NCI-H1417 (cell line): ENCODE measurements at places on chromosomes 5 and 9.

- no peak for DNase-seq
These were observed 25.2 kb upstream of the CNOT6 start for GRCh38 chr5:180468732-180469585.

DNA sequence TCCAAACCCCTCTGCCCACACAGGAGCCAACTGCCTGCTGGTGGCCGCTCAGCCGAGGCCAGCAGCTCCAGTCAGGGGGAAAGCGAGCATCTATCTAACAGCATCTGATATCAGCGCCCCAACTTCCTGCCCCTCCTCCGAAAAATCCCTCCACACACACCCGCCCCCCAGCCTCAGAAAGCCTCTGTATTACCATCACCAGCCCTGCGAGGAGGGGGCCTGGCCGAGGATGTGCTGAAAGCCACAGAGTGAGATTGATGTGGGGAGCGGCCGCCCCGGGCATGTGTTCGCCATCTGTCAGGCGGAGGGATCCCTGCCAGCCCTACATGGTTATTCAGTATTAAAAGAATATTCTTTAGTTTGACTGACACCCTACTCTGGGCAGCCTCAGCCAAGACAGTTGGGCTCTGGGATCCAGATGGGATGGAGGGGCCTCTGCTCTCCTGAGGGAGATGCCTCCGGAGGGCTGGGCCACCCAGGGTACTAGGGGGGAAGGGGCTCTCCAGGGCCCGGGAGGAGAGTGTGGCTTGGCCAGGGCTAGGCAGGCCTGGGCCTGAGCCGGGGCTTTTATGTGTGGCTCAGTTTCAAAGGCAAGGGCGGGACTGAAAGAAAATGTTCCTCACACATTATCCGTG lies 98.0 kb downstream of the HSD17B3 start:
- DNase-seq: no peak

GRCh38 chr5:139445325-139446170 lies 6.2 kb upstream of the DNAJC18 start:
- DNase-seq: no peak

DNA sequence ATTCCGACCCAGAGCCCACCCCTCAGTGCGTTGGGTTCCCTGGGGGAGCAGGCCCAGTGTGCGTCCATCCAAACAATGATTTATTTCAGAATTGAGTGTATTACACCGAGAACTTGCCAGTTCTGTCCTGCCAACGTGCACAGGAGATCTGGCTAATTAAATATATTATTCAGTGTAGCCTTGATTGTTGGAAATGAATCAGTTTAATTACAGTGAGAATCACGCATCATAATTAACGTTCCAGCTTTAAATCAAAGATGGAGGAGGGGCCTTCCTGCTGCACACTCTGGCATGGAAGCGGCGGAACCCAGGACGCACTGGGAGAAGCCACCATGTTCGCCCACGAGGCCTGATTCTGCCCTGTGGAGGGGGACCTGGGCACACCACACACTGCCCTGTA lies 30.7 kb upstream of the TMEM250 start:
- DNase-seq: no peak

DNA sequence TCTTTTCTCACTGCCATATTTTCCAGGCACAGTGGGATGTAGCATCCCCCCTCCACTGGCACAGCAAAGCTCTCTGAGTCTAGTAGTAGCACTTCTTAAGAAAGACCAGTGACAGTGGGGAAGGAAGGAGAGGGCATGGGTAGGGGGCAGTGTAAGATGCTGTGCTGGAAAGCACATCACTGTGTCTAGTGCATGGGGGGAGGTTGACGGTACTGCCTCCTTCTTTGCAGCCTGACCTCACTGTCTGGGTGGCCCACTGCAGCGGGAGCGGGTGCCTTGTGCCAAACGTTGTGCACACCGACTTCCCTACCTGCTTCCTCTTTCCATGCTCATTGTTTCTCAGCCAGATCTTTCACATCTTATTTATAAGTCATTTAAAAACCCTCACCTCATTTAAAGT lies 91.8 kb downstream of the PDE8B start:
- no peak for DNase-seq

- no peak for DNase-seq
These were observed 86.8 kb downstream of the MAPKAP1 start for GRCh38 chr9:125620216-125620615.

DNA sequence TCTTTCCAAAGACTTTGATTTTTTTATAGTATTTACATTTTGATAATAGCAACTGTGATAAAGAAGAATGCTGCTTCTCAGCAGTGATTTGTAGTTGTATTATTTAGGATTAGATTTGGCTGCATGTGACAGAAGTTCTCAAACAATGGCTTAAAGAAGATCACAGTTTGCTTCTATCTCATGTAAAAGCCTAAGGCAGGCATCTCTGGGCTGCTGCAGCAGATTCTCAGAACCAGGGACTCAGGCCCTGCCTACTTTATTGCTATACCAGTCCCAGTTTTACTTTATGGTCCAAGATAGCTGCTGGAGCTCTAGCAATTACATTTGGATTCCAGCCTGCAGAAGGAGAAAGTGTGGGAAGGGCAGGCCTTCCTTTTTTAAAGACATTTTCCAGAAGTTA lies 8.8 kb upstream of the SNX2 start:
- no peak for DNase-seq

DNA sequence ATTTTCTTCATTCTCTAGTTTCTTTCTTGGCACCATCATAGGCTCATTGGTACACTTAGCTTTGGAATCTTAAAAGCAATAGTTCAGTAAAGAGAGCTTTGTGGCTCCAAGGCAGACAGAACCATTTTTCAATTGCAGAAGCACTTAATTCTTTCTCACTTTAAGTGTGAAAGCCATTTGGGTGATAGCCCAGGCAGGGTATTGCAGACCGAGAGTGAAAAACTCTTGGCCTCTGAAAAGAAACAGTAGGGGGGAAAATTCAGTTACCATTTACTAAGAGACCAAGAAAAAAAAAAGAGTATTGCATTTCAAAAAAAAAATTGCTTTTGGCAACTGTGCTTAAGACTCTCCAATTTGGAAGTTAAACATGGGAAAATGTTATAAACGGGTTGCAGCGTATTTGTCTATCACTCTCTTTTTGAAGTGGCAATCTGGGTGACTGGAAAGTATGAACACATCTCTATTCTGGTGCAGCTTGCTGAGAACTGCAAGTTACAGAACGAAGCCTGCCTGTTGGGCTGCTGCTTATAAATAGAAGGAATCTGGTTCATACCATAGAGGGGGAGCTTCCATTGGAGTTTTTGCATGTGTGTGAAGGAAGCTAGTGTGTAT lies 170.5 kb downstream of the TLE4 start:
- DNase-seq: no peak

GRCh38 chr5:51398875-51399642 lies 15.8 kb downstream of the ISL1 start:
- DNase-seq: no peak

DNA sequence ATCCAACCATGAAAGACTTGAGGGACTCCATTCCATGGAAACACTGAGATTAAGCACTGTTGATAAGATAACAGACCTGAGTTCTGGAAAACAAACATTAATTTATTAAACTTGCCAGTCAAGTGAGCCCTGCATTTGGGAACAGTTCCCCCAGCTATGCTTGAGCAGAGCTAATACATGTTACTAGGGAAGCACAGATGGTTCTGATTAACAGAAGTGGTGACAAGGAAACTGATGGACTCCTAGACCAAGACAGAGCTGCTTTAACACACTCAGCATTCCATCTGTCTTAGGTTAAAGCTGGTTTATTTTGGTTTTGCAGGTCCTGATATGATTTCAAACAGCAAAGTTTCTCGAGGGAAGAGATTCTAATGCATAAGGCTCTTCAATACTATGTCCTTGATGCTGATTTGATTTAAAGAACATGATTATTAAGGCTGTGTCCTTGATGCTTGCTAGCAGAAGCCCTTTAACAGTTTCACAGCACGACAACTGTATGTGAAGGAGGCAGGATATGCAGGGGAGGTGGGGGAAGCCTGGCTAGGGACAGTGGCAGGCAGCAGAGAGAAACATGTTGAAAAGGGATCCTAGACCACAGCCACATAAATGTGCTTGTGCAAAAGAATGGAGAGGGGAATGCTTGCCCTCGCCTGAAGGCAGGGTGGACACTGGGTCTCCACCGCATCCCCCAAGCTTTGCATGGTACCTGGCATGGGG lies 66.2 kb downstream of the ACTBL2 start:
- no peak for DNase-seq

DNA sequence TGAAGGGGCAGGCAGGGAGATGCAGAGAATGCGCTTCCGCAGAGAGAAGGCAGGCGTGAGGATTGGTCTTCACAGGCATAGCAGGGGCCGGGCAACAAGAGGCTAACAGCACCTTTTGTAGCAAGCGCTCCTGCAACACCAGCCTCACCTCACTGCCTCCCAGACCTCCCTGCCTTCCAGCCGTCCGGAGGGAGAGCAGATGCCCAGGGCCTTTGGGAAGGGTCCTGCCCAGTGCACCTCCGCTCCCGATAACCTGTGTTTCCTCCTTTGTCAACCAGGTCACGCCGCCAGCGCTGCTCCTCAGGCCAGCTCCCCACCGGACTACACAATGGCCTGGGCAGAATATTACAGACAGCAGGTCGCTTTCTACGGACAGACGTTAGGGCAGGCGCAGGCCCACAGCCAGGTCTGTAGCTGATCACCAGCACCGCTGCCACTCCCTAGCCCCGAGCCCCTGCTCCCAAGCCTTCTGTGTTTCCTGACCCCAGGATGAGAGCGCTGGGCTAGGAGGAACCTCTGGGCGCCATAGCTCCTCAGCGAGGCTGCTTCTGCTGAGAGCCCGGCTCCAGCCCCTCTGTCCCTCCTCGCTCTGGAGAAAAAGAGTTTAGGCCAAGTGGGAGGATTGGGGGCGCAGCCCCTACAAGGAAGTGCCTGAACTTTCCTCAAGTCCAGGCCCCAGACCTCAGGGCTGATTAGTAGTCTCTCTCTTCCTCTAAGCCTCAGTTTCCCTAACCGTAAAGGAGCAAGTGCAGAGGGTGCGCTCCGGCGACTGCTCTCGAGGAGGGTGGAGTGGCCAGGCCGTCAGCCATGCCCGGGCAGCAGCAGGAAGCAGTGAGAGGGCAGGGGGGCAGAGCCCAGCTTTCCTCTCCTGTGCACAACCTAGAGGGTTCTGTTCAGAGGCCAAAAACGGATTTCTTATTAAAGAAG lies 28.4 kb upstream of the PRDM12 start:
- no peak for DNase-seq

DNA sequence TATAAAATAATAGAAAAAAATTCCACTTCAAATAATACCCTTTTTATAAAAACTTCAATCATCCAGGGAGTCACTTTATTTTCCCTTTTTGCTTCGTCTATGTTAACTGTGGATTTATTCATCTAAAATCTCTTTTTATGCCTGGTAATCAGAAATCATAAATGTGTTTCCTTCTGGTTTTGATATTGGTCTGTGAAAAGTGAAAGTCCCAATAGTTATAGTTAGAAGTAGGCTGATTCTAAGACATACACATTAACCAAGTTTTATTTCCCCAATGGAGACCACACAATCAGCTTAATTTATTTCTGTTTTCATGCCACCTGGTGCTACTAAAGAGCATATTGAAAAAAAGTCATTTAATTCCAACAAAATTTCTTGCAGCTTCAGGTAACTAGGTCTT lies 45.7 kb downstream of the ZNF474 start:
- no peak for DNase-seq

DNA sequence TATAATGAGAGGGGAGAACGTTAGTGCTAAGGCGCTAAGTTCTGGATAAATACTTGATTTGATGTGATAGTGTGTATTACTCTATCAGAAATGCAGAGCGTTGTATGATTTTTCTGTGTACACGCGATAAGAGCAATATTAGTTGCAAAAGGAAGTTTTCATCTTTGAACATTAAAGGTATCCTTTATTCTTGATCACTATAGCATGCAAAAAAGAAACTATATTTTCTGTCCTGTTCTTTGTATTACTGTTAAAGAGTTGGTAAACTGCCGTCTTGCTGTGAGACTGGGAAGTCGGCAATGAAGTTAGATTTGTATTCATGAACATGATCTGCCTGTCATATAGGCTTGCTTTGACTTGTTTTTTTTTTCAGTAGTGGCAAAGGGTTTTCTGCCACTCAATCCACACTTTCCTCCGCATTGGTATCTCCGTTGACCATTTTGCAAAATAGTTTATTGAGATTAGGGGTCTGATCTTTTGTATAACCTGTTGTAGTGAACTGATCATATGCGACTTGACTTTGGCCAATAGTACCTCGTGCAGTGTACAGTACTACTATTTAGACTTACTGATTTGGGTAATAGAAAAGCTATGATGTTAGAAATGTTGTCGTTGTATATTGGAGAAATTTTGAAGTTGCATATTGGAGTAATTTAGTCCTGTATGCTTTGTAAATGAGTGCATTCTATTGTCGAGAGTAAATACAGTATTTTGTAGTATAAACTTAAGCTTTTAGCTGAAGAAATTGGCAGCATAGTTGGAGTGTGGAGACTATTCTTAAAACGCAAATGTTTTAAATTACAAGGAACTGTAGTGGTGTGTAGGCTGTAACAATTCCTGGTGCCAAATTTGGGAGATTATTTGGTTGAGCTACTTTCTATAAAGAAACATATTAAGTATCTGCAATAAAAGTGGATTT lies 1.7 kb downstream of the DENND4C start:
- no peak for DNase-seq

DNA sequence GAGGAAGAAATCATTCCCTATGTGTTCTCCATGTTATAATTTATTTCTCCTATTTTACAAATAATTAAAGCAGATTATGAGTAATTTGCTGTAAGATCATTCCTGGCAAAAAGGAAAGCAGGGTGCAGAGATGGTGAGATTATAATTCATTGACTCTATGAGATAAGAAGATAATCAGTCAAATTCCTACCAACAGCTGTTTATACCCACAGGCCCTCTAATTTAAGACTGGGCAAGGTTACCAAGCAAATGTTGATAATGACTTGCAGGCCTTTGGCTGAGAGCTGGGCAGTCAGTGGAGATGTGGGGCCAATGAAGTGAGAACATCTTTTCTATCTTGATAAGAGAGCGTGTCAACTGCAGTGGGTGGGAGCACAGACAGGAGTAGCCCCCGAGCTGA lies 222.7 kb downstream of the ICE1 start:
- no peak for DNase-seq

DNA sequence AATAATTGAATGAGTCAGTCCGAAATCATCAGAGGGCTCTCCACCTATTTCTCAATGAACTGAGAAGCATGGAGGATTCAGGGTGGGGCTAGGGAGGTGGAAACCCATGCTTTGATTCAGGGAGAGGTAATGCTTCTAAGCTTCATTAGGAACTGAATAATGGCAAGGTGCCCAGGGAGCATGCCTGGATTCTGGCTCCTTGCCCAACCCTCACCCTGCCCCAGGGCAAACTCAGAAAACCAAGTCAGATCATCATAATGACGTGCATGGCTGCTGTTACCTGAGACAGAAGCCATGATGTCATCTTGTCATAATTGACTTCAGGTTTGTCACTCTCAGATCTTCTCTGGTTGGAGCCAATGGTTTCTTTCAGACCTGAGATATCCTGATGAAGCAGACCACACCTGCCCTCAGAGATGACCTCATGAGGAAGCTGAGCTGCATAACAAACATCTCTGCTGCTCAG lies 199.6 kb downstream of the SYK start:
- peak; percentile 36 for DNase-seq

GRCh38 chr5:1446602-1447343 lies 1.5 kb upstream of the SLC6A3 start:
- no peak for DNase-seq

- no peak for DNase-seq
These were observed 134.4 kb downstream of the AOPEP start for GRCh38 chr9:94860678-94861588.

- no peak for DNase-seq
These were observed 86.6 kb upstream of the SLC25A48 start for GRCh38 chr5:135747824-135748223.

GRCh38 chr9:21507483-21507790 lies 25.3 kb upstream of the IFNE start:
- no peak for DNase-seq
